ENCODE measurements at places on chromosomes 5 and 9.

DNA sequence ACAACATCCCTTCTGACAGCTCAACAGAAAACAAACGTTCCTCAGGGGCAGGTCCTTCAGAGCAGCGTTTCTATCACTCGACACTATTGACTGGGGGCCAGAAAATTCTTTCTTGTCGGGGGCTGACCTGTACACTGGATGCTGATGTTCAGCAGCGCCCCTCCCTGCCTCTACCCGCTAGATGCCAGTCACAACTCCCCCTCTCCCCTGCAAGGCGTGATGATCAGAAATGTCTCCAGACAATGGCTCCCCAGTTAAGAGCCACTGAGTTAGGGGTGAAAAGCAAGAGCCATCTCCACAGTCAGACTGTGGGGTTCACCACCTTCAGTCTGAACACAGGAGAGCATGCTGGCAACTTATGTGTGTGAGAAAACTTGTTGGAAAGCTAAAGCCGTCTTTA lies 39.8 kb downstream of the SERINC5 start:
- DNase-seq, result no peak

- no peak for DNase-seq
Measured at GRCh38 chr9:2655411-2655901, 33.9 kb downstream of the VLDLR start.

- no peak for DNase-seq
Measured at GRCh38 chr9:109256336-109256735, 64.5 kb downstream of the EPB41L4B start.

DNA sequence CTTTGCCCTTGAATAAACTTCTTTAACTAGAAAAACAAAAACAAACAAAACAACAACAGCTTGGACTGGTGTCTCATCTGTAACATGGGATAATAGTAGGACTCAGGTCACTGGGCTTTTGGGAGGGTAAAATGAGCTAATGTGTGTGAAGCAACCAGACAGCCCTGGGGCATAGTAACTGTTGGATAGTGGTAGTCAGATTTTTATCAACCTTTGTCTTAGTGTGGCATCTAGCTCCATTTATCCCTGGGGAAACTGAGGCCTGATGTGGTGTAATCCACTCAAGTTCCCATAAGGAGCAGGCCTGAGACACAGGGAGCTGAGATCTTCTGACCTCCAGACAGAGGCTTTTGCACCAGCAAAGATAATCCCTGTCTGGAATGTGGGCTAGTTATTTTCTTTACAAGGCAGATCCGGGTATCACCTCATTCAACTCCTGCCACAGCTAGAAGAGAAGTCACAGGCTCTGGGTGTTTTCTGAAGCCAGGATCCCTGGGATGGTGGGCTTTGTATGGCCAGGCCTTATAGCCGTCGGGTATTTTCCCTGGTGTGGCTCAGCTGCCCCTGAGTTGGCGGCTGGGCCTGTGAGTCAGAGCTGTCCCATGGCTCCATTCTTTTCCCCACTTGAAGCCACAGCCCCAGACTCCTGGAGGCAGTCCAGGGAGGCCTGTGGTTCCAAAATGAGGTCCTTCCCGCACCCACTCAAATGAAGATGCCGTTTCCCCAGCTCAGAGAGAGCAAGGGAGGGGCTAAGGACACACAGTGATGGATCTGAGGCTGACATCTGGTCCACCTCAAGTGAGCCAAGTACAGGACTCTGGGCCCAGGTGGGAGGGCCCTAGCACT lies 26.1 kb upstream of the CSF1R start:
- no peak for DNase-seq

DNA sequence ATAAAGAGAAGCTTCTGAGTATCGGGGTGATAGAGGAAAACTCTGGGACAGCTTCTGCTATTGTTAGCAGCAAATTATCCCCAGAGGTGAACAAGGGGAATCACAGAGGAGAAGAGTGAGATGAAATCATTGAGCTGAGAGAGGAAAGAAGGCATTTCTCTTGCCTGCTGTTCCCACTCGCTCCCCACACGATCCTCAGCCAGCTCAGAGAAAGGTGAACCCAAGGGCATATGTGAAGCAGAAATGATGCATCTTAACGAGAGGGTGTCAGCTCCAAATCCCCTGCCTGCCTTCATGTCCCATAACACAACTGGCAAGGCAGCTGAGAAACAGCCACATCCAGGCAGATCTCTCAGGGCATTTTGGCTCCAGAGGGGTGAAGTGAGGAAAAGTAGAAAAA lies 111.6 kb downstream of the BRINP1 start:
- DNase-seq, result no peak

DNA sequence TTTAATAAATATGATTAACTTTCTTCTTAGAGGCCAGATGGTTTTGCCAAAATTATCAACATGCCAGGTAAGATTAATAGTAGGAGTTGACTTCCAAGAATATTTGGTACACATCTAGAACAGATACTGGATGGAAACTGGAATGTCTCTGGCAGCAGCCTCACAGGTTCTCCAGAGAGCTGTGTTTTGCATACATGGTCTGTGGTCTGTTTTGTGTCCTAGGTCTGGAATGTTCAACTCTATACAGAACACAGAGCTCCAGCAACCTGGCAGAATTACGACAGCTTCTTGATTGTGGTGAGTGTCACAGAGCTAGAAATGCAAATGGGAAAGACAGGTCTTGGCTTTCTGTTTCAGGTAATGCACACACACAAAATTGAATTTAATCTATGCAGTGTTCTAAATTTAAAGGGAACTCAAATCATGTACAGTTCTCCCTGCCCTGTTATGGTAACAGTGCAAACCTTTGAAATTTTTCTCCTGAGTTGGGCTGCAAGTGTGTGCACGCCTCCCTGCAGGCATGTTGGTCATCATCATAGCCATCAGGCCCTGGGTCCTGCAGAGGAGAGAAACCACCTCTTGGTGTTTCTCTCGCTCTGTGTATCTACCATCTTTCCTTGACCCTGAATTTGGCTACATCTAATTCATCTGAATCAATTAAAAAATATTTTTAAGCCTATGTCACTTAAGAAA lies 58.3 kb downstream of the PIK3R1 start:
- DNase-seq, result no peak

DNA sequence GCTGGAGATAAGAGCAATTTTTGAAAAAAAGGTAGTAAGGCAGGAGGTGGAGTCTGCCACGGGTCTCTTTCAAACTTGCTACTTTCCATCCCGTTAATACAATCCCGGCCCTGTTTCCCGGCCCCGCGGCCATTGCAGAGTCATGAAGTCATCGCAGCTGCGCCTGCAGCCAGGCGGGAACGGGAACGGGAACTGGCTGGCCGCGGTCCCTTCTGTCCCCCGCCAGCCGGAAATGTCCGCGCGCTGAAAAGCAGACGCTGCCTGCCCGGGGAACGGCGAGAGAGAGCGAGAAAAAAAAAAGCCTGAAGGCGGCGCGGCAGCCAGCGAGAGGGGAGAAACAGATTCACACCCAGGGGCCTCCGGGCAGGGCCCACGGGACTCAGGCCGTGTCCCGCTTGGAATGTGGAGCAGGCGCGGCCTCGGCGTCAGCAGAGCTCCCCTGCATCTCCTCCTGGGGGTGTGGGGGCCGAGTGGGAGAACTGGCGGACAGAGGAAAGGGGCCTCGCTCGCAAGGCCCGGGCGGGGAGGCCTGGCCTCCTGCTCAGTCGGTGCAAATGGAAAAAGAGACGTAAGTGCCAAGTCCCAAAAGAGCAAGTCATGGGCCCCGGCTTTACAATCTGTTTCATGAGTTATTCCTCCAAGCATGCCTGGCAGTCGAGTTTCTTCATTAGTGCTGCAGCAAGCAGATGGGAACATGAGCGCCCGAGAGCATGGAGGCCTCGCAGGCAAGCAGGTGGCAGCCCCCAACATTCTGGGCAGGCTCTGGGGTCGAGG lies 201.2 kb upstream of the GAS1 start:
- DNase-seq, result no peak

DNA sequence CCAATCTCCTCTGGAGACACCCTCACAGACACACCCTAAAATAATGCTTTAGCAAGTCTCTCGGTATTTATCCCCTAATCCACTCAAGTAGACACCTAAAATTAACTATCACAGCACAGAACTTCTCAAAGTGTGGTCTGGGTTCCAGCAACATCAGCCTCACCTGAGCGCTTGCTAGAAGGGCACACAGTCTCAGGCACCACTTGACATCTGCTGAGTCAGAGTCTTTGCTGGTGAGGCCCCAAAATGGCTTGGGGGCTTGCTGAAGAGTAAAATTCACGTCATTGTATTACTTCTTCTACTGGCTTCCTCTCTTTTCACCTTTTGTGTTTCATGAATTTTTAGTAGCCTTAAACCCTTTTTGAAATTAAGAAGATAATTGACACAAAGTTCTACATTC lies 9.0 kb downstream of the FOXB2 start:
- no peak for DNase-seq

DNA sequence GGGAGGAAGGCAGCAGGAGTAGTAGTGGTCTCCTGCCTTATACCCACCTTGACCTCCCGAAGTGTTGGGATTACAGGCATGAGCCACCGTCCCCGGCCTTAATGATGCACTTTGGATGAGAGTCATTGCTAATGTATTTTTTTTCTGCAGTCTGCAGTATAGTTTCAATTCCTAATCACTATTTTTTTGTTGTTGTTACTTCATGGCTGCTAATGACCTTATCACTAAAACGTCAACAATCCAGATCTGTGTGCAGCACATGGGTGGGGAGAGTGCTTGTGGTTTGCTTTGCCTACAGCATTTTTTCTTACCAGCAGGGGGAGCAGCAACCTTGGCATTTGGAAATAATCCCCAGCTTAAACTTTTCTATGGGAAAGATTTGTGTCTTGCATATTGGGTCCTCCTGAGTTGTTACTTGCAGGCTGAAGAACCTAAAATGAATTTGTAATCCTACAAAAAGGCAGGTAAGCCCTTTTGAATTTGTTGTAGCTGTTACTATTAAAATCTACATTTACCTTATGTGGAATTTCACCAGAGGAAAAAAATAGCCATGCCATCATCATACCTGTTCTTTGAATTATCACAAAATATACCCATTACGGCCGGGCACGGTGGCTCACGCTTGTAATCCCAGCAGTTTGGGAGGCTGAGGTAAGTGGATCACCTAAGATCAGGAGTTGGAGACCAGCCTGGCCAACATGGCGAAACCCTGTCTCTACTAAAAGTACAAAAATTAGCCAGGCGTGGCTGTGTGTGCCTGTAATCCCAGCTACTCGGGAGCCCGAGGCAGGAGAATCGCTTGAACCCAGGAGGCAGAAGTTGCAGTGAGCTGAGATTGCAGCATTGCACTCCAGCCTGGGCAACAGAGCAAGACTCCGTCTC lies 6.3 kb upstream of the MED7 start:
- DNase-seq, result peak; percentile 67

GRCh38 chr9:134421888-134422287 lies 95.6 kb downstream of the RXRA start:
- DNase-seq, result no peak

GRCh38 chr9:73780916-73781315 lies 629.3 kb downstream of the ANXA1 start:
- no peak for DNase-seq

GRCh38 chr9:98456156-98456613 lies 200.7 kb upstream of the TBC1D2 start:
- no peak for DNase-seq

DNA sequence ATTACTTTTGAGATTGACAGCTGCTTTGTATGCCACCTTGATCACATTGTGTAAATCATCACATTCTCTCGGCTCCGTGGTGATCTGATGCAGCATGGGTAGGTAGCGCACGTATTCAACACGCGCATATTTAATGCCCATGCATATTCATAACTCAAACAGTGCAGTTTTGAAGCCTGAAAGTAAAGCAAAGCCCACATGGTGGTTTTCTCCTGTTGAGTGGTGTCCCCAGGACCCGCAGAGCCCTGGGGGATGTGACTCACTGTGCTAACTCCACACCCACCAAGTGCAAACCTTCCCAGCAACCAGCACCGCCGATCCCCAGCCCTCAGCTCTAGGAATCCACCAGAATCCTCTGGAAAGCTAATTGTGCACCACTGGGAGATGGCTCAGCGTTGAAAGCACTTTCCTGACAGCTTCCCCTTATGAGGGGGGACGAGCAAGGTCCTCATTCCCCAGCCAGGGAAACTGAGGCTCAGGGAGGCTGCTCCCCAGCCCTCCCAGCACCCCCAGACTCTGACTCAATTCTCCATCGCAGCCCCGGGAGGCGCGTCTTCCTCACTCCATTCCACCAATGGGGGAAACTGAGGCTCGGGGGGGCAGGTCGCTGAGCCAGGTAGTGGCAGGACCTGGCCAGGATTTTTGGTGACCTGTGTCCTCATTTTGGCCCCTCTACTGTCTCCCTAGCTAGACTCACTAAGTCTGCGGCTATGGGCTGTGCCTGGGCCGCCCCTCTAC lies 46.4 kb downstream of the SARDH start:
- DNase-seq, result no peak

DNA sequence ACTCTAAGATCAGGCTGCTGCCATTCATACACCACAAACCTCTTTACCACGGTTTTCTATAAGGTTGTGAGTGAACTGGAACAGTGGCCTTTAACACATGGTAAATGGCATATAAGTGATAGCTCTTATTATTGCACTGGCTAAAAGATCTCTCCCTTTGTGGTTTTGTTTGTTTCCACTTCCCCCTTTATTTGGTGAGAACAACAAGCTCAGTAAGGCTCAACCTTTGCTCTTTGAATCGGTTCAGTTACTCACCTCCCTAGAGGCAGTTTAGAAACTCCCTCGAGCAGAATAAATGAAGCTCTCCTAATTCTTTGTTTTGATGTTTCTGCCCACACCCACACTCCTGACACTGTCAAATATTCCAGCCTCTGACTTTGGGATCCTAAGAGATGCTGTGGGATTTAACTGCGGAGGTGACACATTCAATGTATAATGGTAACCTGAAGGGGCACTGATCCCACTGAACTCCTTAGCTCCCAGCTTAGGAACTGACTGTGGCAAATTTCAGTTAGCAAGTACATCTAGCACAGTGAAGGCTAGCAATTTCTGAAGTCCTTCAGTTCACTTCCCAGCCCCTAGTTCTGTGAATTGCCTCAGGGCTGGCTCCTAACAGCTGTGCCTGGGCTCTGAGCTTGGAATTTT lies 22.5 kb upstream of the RAD23B start:
- DNase-seq, result no peak

GRCh38 chr9:88852794-88853193 lies 138.5 kb upstream of the S1PR3 start:
- no peak for DNase-seq

GRCh38 chr5:135434591-135435466 lies 12.3 kb downstream of the DCANP1 start:
- no peak for DNase-seq

GRCh38 chr5:157594257-157594656 lies 18.7 kb upstream of the ADAM19 start:
- DNase-seq, result no peak

GRCh38 chr5:71658916-71659662 lies 60.0 kb upstream of the CARTPT start:
- DNase-seq, result no peak

- no peak for DNase-seq
Measured at GRCh38 chr5:78519198-78519941, 129.2 kb downstream of the LHFPL2 start.
